ENCODE measurements at places on chromosomes 16 and 17. TPM values are rescaled to one million over a fixed set of nuclear protein-coding genes. Genes with fewer than 3 reads are reported as not detected.

The HOXB5 gene
- not detected for total RNA-seq

The SLC5A2 gene
- total RNA-seq = not detected

The RPL19 gene
- 2,635 TPM for total RNA-seq

The ARL5C gene
- total RNA-seq = not detected

The DNAAF1 gene
- total RNA-seq = 0.11 TPM

The CBFA2T3 gene
- 0.22 TPM for total RNA-seq

GRCh38 chr16:75614066-75614897, 8.8 kb downstream of the ADAT1 start:
- H3K4me3 ChIP-seq = no peak overlapping the region
- no peaks in the 10 kb centered on the region for H3K27me3 ChIP-seq
- no peaks in the 10 kb centered on the region for H3K36me3 ChIP-seq
- H3K4me1 ChIP-seq = no peaks in the 10 kb centered on the region
- no peak overlapping the region for H3K27ac ChIP-seq

DNA sequence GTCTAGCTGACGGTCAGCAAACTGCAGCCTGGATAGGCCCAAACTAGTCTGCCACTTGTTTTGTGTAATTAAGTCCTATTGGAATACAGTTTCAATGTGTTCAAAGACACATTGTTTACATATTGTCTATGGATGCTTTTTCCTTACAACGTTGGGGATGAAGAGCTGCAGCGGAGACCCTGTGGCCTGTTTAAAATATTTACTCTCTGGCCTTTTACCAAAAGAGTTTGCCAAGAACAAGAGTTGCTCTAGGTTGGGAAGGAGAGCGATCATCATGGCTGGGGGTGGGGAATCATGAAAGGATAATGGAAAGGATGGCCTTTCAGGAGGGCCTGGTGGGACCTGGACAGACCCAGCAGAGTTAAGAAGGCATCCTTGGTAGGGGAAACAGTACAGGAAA, 274.9 kb upstream of the ZFHX3 start:
- no peaks in the 10 kb centered on the region for H3K36me3 ChIP-seq
- H3K4me3 ChIP-seq = no peak overlapping the region
- H3K27me3 ChIP-seq = no peaks in the 10 kb centered on the region
- peaks cover 11% of the 10 kb centered on the region for H3K4me1 ChIP-seq
- H3K27ac ChIP-seq = no peak overlapping the region

DNA sequence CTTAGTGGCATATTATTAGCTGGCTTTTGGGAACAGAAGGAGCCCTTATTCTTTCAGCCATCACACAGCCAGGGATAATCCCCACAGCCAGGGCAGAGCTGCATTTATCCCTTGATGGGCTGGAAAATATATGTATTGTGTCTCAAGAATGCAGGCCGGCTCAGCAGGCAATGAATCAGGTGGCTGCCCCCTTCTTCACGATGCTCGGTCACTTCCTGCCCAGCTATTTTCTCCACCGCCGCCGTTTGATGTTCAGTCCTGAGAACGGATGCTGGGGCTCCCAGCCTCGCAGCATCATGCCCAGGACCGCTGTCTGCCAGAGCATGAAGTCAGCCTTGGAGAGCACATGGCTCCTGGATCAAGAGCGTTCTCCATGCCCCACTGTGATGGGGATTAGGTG, 4.3 kb upstream of the MYH3 start:
- peaks cover 11% of the 10 kb centered on the region for H3K4me1 ChIP-seq
- no peaks in the 10 kb centered on the region for H3K27me3 ChIP-seq
- no peak overlapping the region for H3K27ac ChIP-seq

- no peak for DNase-seq
- peaks cover 8% of the 10 kb centered on the region for H3K4me1 ChIP-seq
- H3K36me3 ChIP-seq = no peaks in the 10 kb centered on the region
- H3K4me3 ChIP-seq = no peak overlapping the region
- H3K27ac ChIP-seq = no peak overlapping the region
These were observed 2.5 kb upstream of the FBXL19 start for GRCh38 chr16:30920891-30921290.

GRCh38 chr17:4436381-4436780, 2.6 kb downstream of the SPNS3 start:
- H3K27ac ChIP-seq = no peak overlapping the region
- H3K27me3 ChIP-seq = no peaks in the 10 kb centered on the region
- H3K36me3 ChIP-seq = no peaks in the 10 kb centered on the region
- DNase-seq = no peak
- H3K4me1 ChIP-seq = no peaks in the 10 kb centered on the region

GRCh38 chr17:66947311-66947710, 17.2 kb upstream of the CACNG4 start:
- no peak overlapping the region for H3K27ac ChIP-seq
- no peaks in the 10 kb centered on the region for H3K27me3 ChIP-seq
- no peak for DNase-seq
- H3K4me1 ChIP-seq = no peaks in the 10 kb centered on the region

- H3K4me1 ChIP-seq = peaks cover 28% of the 10 kb centered on the region
- no peak overlapping the region for H3K27ac ChIP-seq
- no peaks in the 10 kb centered on the region for H3K27me3 ChIP-seq
- H3K36me3 ChIP-seq = no peaks in the 10 kb centered on the region
- no peak overlapping the region for H3K4me3 ChIP-seq
These were observed 597.4 kb upstream of the CDH5 start for GRCh38 chr16:65769055-65769465.

DNA sequence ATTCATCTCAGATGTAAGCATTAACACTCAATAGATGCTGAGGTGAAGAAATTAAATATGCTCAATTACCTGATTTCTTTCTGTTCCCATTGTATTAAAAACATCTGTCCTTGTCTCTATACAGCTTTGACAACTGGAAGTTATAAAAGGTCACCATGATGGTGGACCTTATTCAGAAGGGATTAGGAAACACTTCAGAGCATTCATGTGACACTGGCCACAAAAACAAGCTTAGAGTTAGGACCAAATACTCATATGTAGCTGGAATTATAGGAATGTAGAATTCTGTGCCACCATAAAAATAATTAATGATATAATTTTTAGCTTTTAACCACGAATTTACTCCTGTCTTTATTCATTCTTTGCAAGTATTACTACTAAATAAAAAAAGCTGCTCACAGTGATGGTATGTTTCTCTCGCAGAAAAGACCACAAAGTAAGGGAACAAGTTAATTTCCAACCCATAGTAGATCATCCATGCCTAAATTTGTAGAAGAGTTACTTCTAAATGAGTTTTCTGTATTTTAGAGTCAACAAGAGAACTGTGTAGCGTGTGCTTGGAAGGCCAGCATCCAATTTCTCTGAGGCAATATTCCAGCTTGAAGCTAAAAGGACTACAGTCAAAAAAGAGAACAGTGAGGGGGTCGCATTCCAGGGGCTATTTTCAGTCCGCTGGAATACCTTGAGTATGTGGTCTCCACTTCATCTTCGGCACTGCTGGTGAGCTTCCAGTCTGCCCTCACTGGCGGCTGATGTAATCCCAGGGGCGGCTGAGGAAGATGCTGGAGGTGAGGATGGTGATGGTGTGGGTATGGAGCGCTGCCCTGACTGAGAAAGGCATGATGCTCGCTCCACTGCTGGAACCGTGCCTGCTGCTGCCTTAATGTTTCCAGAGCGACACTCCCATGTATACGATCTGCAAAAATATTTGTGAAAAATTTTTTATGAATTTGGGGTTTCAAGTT, 63.7 kb downstream of the CACNG1 start:
- no peak overlapping the region for H3K4me3 ChIP-seq
- no peak for DNase-seq
- H3K4me1 ChIP-seq = no peaks in the 10 kb centered on the region
- H3K27ac ChIP-seq = no peak overlapping the region
